ENCODE measurements at places on chromosomes 5 and 9.

DNA sequence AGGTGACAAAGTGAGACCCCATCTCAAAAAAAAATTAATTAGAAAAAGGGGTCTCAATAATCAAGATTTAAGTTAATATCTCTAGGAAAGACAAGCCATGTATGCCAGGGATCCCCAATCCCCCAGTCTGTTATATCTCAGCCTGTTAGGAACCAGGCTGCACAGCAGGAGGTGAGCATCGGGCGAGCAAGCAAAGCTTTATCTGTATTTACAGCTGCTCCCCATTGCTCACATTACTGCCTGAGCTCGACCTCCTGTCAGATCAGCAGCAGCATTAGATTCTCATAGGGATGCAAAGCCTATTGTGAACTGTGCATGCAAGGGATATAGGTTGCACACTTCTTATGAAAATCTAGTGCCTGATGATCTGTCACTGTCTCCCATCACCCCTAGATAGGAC lies 116.8 kb downstream of the TARS1 start:
- DNase-seq, result no peak

DNA sequence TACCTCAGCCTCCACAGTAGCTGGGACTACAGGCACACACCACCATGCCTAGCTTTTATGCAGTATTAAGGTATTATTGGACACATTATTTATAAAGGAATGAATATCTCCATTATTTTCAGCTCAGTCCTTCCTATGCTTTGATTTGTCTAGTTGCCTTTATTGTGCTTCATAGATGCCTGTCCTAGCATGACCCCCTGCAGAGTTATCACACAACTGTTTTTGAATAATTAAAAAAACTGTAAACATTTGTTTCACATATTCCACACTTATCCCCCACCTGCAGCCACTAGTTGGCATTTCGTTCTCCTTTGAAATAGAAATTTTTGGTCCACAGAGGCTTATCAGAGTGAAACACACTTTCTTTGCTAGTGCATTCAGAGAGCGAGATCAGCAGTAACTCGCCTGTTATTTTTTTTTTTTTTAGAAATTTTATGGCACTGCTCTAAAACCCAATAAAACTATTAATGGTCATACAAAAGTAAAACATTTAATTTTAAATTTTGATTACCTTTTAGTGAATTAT lies 151.8 kb upstream of the RASA1 start:
- no peak for DNase-seq

GRCh38 chr9:136031741-136032730 lies 63.1 kb downstream of the NACC2 start:
- no peak for DNase-seq

- no peak for DNase-seq
Observed at GRCh38 chr5:175337680-175338079, 106.3 kb downstream of the DRD1 start.

- no peak for DNase-seq
Observed at GRCh38 chr9:122121931-122122330, 28.8 kb upstream of the TTLL11 start.

DNA sequence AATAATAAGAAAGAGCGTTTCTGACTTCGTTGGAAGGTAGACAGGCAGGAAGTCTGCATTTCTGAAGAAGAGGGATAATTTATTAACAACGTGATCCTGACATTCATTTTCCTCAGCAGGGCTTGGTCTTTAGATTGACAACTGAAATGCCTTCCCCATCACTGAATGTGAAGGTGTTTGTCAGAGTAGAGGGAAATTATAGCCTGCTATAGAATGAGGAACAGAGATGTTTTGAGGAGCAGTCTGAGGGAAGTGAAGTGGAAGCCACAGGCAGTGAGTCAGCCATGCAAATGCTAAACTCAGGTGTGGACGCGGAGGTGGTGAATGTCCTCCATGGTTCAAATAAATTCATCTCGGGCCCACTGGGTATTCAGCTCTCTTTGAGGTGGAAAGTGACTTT lies 30.5 kb downstream of the C7 start:
- DNase-seq, result no peak

GRCh38 chr5:124823380-124823779 lies 76.9 kb upstream of the ZNF608 start:
- no peak for DNase-seq

DNA sequence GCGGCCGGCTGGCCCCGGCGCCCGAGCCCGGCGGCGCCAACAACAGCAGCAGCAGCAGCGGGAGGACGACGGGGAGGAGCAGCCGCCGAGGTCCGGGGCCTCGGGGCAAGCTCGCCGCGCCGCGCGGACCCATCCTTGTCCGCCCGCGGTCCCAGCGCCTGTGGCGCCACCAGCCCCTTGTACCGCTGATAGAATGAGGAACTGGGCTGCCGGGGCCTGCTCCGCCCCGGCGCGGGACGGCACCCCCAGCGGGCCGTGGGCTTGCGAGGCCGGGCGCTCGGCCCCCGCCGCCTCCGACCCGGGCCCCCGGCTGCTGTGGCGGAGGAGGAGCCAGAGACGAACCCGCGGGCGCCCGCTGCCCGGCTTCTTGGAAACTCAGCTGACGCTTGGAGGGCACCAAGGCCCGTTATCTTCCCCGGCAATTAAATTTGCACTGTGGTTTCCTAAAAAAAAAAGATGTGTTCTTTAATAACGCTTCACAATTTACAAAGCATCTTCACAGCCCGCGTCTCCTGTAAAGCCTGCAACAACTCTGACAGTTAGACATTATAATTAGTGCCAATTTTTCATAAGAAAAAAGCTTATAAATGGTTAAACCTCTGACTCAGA lies at the start of gene ARSB:
ARSB (minus strand) TSS at position 195 of the 609 bp plus-strand sequence; CDS start at position 133, 62 bp downstream.
- peak; percentile 40 for DNase-seq

DNA sequence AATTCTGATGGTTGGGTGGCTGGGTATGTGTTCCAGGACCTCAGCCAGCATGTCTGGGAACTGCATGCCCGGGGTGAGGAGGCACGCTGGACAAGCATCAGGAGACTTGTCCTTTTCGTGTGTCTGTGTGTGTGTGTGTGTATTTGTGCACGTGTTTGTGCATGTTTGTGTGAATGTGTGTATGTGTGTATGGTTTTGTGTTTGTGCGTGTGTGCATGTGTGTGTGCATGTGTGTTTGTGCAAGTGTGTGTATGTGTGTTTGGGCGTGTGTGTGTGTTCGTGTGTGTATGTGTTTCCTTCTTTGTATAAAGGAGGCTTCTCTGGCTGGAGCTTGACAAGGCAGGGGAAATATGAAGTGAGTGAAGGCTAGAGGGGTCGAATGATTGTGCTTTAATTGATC lies 491.5 kb downstream of the IRX1 start:
- no peak for DNase-seq

- DNase-seq, result no peak
Observed at GRCh38 chr5:5886812-5887486, 464.5 kb downstream of the ICE1 start.

DNA sequence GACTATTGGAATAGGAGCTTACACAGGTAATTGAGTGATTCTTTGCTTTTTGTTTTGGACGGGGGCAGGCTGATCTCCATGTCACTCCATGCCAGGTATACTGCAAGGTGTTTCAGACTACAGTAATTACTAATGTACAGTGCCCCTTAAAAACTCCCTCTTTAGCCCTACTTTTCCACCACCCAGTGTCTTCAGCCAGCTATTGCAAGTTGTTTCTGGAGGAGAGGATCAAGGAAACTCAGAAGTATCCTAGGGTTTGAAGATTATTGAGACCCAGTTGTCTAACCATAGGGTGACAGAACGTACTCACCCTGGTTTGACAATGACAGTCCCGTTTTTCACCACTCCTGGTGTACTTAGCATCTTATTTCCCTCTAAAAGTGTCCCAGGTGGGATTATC lies 13.4 kb downstream of the CFAP95 start:
- no peak for DNase-seq

DNA sequence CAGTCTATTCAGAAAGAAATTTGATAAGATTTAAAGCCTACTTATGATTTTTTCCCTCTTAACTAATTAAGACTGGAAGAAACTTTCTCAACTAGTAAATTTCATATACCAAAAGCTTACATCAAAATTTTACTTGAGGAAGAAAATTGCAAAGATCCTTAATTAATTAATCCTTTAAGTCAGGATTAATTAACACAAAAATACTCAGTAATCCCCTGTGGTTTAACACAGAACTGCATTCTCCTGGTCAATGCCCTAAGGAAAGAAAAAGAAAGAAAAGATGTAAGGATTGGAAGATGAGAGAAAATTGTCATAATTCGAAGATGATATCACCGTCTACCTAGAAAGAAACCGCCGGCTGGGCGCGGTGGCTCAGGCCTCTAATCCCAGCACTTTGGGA lies 17.3 kb upstream of the RUFY1 start:
- DNase-seq, result no peak

- no peak for DNase-seq
Observed at GRCh38 chr9:121558473-121558872, 58.8 kb upstream of the GGTA1 start.

DNA sequence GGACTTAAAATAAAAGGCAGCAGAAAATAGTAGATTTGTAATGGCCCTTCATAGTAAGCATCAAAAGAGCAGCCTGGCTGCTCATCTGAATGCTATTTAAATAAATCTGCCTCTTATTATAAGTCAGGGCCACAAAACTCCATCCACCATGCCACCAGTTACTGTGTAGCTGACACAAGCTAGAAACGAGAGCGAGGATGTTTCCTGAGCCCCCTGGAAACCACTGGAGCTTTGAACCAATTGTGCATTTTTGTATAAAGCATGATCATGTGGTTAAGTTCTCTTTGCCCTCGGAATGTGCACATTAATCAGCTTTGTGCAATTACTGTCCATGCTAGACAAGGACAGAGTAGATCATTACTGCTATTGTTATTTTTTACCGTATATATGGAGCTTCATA lies 17.4 kb downstream of the SLC24A2 start:
- DNase-seq, result no peak

GRCh38 chr5:1101961-1102713 lies 9.7 kb downstream of the SLC12A7 start:
- DNase-seq, result no peak

GRCh38 chr9:70462300-70462699 lies 47.8 kb upstream of the KLF9 start:
- no peak for DNase-seq

GRCh38 chr5:172843825-172844576 lies 9.9 kb downstream of the ERGIC1 start:
- no peak for DNase-seq

GRCh38 chr9:113503613-113504211 lies 40.2 kb downstream of the RGS3 start:
- DNase-seq, result no peak

- DNase-seq, result no peak
Observed at GRCh38 chr5:153618867-153619266, 128.4 kb downstream of the GRIA1 start.

DNA sequence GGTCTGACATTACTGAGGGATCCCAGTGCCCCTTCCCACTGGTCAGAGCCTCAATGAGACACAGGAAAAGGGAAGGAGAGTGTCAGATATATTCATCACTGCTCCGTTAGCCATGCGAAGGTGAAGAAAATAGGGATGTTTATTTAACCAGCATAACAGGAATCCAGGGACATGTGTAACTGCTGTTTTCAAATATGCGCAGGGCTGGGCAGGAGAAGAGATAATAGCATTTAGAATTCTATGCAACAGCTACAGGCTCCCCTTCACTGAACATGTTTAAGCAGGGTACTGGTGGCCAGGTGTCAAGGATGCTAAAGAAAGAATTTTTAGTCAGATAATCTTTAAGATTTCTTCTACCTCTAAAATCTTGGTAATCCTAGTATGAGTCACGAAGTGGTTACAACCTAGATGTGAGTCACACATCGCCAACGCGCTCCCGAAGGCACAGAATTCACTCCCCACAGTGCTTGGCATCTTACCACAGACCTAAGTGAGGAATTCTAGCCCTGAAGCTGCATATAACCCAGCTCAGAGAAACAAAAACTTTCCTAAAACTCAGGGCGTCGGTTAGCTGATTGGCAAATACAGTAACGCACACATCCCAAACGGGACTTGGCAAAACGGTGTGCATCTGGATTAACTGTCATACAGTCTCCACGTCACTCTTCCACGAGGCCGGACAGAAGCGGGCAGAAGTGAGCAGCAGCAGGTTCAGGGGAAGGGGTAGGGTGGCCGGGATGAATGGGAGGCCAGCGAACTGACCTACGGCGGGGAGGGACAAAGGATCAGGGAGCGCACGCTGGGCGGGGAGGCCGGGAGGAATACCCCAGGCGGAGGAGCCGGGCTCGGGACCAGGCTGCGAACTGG lies 1.1 kb downstream of the CTNNAL1 start:
- DNase-seq, result peak; percentile 19

DNA sequence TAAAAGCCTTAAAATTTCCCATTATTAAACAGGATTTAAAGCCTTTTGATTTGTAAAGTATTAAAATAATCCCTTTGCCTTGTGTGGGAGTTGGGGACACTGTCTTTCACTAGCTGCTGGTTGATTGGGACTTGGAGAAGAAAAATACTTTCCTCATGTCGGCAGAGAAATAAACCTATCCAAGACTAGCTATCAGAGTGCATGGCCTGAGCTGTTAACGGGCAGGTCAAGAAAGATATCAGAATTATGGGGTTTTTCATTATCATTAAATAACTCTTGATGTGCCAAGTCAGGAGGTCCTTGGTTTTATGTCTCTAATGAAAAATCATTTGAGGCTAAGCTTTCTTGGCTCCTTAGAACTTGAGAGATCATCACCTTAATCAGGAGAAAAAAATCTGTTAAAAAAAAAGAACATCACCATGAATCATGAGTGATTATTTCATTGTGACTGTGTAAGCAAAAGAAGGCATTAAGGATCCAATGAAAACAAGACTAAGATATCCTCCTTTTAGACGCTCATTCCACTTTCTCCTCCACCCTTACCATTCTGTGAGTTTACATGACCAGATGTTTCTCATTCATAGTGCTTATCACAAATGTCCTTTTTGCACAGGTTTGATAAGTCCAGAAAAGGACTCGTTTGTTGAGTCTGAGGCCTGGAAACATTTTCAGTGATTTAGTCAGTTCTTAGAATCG lies 140.4 kb upstream of the EGFLAM start:
- no peak for DNase-seq

Data from activated effector memory CD4-positive, alpha-beta T cell treated with Interleukin-2 at 50 U/mL for 16 hours (primary cell).